HT-29 (cell line): ENCODE measurements at places on chromosomes 11 and 22. TPM values are rescaled to one million over a fixed set of nuclear protein-coding genes. Genes with fewer than 3 reads are reported as not detected.

Gene POU2AF1
- 2.0 and 4.0 TPM in 2 replicates for total RNA-seq

Gene LRP4
- 0.15 TPM in 1 of 2 replicates, not detected in the other for total RNA-seq

Gene CCND1
- total RNA-seq, result 134 and 151 TPM in 2 replicates

DNA sequence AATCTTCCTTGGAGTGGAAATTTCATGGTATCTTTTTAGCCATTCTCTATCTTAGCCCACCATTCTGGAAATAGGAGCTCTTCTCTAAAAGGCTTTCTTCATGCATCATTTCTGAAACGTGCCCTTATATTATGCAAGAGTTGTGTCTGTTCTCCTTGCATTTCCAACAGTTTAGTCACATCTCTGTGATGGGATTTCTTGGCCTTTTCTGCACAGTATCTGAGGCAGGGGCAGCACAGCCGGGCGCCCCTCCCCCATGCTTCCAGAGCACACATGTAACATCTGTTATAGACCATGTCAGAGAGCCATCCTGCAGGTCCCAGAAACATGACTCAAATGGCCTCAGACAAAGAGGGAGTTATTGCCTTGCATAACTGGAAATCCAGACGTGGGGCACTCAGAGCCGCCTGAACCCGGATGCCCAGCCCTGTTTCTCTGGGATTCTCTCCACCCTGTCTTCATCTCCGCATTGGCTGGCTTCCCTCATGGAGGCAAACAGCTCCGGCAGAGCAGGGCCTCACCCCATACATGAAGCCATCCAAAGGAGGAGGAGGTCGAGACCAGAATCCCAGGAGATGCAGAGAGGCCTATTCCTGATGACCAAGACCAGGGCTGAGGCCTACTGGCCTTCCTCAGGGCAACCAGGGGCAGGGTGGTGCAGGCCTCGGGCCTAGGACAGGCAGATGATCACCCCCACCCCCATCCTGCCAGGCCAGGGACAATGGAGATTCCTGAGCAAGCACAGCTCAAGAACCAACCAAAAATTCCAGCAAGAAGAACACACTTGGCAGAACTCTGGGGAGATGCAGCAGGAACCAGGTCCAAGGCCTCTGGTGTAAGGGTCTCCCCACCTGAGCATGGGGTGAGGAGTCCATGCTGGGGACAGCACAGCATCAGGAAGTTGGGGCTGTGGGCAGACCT is 61.3 kb downstream of the IGLL5 start:
- no peak for DNase-seq

DNA sequence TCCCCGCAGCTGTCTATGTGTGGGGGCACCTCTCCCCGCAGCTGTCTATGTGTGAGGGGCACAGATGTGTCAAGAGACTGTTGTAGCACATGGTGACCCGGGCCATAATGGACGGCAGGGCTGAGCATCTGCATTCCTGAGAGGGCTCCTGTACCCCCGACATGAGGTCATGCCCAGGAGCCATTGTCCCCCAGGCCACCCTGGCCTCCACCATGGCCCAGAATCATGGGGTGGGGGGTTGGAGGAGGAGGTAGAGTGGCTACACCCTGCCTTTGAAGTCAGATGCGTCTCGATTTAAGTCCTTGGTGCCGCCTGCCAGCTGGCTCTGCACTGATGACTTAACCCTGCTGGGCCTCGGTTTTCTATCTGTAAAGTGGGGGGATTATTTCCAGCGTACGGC is 49.1 kb downstream of the ARHGAP8 start:
- no peak for DNase-seq

GRCh38 chr11:131922220-131922619 is 551.8 kb downstream of the NTM start:
- no peak for DNase-seq

DNA sequence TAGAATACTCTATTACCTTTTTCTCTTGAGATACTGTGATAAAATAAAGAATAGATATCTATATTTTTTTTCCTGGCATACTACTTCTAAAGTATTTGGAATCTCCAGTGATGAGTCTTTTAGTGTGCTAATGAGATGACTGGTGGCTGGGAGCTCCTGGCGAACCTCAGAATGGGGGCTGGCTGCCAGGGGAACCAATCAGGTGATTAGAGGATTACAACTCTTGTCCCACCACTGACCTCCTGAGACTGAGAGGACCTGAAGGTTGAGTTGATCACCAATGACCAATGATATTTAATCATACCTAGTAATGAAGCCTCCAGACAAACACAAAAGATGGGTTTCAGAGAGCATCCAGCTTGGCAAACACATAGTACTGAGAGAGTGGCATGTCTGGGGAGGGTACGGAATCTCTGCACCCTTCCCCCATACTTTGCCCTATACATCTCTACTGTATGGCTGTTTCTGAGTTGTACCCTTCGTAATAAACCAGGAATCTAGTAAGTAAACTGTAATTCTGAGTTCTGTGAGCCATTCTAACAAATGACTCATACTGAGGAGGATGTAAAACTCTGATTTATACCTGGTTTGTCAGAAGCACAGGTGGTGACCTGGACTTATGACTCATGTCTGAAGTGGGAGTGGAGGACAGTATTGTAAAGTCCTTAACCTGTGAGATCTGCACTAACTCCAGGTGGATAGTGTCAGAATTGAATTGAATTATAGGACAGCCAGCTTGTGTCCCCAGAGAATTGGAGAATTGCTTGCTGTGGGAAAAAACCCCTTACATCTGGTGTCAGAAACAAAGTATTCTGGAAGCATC is 325.3 kb upstream of the LRRC4C start:
- DNase-seq, result peak; percentile 93

GRCh38 chr22:40220316-40221054 is 42.8 kb downstream of the TNRC6B start:
- no peak for DNase-seq

DNA sequence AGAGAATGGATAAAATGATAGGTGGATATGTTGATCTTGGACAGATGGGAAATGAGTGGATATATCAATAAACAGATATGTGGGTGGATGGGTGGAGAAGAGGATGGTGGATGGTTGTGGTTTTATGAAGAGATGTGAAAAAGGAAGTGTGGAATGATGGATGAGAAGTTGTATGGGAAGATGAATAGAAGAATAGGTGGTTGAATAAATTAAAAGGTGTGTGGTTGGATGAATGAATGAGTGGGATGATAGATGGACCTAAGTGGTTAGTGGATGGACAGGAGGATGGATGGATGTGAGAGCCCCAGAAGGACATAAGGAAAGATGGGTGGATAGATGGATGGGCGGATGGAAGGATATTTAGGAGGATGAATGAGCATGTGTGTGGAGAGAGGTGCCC is 913 bp upstream of the CD44 start:
- no peak for DNase-seq

- no peak for DNase-seq
Measured at GRCh38 chr11:42960521-42961088, 351.2 kb upstream of the API5 start.

- no peak for DNase-seq
Measured at GRCh38 chr11:132607575-132607974, 924.7 kb downstream of the OPCML start.

DNA sequence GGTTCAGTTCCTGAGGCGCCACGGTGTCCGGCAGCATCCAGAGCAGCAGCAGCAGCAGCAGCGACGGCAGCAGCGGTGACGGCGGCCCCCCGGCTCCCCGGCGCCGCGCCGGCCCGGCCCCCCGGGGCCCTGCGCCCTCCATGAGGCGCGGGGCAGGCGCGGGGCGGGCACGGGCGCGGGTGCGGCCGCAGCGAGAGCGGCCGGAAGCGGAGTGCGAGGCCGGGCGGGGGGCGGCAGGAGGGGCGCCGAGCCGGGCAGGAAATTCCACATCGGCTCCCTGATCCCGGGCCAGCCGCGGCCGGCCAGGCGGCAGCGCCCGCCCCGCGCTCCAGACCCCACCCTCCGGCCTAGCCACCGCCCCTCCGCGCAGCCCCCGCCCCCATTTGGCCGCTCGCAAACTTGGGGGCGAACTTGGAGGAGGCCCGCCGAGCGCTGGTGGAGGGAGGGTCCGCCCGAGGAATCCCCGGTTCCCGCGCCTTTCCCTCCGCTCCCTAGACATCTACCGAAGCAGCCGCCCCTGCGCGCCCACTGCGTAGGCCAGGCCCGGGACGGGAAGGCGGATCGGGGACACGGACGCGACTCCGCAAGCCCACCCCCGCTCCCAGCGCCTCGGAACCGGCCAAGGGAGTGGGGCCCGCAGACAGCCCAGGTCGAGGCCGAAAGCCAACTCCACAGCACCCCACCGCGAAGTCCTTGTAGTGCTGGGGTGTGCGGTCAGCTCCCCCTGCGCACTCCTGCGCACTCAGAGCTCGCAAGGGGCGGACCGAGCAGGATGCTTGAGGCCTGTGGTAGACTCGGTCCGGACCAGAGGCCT is at the start of gene SCARF2:
Gene SCARF2, minus strand, starts transcription at position 213 of the 814 bp plus-strand sequence. Its CDS starts 71 bp downstream, at position 142.
- DNase-seq, result no peak

- no peak for DNase-seq
Measured at GRCh38 chr11:93945596-93945995, 75.6 kb upstream of the HEPHL1 start.

DNA sequence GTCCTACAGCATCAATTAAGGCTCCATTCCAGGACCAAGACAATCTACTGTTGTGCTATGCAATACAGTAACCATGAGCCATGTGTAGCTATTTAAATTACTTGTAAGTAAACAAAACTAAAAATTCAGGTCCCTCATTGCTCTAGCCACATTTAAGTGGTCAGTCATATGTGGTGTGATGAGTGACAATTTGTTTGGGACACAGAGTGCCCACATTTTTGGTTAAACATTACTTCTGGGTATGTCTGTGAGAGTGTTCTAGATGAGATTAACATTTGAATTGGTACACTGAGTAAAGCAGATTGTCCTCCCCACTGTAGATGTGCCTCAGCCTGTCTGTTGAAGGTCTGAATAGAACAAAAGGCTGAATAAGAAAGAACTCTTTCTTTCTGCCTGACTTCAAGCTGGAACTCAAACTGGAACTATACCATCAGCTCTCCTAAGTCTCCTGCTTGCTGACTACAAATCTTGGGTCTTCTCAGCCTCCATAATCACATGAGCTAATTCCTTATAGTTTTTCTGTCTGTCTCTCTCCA is 15.8 kb downstream of the KBTBD3 start:
- DNase-seq, result no peak

DNA sequence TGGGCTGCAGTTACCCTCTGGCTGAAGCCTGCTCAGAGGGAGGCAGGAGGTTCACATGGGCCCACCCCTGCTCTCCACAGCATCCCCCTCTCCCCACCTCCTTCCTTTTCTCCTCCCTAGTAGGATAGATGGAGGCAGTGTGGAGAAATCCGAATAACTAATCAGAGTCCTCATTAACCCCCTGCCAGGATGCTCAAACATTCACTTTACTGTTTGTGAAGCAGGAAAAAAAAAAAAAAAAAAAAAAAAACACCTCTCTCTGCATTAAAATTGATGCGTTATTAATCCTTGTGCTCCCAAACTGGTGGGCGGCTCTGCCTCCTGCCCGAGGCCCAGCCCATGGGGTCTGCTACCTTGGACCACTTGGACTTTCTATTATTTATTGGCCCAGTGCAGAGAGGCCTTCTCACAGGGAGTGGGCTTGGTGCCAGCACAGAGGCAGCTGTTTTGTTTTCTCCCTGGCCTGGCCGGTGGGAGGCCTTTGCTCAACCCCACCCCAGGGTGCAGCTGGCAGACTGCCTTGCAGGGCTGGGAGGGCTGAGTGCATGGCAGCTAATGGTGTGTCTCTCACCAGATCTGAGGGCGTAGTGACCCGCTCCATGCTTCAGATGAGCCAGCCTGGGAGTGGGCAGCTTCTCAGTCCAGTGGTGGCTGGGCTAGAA is 150.7 kb downstream of the PKNOX2 start:
- DNase-seq, result peak; percentile 26

GRCh38 chr11:117819096-117820040 is 5.2 kb downstream of the FXYD2 start:
- DNase-seq, result peak; percentile 91

DNA sequence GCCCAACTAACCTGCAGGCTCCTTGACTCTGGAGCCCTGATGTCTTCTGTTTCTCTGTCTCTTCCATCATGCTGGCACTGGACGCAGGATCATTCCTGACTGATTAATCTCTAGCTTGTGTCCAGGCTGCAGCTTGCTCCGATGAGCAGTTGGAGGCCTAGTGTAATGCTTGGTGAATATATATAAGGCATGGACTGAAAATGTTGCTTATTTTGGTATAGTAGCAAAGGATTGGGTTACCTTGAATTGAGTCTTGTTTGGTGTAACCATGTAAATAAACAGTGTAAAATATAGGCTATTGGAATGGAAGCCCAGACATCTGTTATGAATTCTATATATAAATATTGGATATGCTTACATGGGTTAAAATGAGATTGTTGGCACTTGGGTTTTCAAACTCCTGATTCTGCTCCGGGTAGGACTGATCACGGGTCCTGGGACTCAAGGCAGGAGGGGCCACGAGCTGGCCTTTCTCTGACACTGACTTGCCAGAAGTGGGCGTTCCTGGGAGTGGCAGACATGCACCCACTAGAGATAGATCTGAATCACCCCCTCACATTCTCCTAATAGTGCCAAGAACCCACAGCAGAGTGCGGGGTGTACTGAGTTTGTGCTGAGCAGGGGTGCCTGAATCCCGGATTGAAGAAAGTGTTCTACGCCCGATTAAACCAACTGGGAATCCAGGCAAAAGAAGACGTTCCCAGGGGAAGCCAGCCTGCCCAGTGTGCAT is 25.8 kb downstream of the LRP5 start:
- DNase-seq, result no peak

DNA sequence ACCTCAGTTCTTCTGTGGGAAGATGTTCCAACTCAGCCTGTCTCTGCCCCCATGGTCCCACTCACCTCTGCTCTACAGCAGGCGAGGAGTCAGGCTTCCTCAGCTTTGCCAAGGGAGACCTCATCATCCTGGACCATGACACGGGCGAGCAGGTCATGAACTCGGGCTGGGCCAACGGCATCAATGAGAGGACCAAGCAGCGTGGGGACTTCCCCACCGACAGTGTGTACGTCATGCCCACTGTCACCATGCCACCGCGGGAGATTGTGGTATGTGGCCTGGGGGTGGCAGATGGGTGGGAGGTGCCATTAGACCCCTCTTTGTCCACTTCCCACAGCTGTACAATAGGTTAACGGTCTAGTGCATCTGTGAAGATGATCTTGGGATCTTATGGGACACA is 73.3 kb downstream of the MYO7A start:
- DNase-seq, result no peak

- DNase-seq, result no peak
Measured at GRCh38 chr11:67393990-67394389, 2.2 kb downstream of the RAD9A start.
